ENCODE measurements at places on chromosomes 16 and 17.

GRCh38 chr16:19130852-19131824 is 17.4 kb downstream of the ITPRIPL2 start:
- DNase-seq, result no peak

DNA sequence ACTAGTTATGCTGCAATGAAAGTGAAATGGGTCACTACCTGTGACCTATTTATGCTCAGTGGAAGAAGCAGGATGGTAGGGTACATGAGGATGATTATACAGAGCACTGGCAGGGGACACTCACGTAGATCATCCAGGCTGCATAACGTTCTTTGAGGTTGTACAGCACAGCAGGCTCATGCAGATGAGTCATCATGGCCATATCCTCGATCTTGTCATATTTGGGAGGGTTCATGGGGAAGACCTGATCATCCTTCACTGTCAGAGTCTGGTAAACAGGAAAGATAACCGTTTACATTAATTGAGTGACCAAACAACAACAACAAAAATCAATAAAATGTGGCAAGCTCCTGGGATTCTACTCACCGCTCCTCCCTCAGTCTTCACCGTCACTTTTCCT is 2.1 kb downstream of the MYH2 start:
- no peak for DNase-seq

DNA sequence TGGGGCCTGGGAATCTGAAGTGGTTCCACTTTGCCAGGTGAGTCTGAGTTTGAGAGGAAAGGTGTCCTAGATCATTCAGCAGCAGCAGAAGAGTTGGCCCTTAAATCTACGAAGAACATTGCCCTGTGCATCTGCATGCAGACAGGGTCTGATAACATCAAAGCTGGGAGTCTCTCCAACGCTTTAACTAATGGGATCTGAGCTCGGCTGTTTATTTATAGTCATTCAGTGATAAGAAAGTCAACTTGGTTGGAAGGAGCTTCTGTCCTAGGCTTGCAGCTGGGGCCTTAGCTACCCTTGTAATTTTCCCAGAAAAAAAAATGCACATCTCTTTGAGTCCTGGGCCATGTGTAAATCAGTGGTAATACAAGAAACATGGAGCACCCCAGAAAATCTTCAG is 418.0 kb upstream of the HSBP1 start:
- DNase-seq, result no peak

GRCh38 chr16:64539811-64540371 is 582.0 kb downstream of the CDH11 start:
- no peak for DNase-seq

GRCh38 chr16:17921357-17921978 is 415.1 kb downstream of the NPIPA8 start:
- DNase-seq, result peak; percentile 20

- DNase-seq, result no peak
Observed at GRCh38 chr16:51148678-51149228, 2.3 kb downstream of the SALL1 start.

- DNase-seq, result peak; percentile 46
Observed at GRCh38 chr17:2138318-2138717, 83.4 kb downstream of the HIC1 start.

- DNase-seq, result no peak
Observed at GRCh38 chr17:57867126-57867525, 17.3 kb upstream of the MRPS23 start.

DNA sequence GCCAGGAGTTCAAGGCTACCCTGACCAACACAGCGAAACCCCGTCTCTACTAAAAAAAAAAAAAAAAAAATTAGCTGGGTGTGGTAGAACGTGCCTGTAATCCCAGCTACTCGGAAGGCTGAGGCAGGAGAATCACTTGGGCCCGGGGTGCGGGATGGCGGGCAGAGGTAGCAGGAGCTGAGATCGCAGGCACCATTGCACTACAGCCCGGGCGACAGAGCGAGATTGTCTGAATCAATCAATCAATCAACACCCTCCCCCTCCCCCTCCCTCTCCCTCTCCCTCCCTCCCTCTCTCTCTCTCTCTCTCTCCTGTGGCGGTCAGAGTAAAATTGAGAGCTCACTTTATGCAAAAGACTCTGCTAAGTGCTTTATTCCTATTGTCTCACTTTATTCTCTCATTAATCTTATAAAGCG is 1.2 kb downstream of the HSDL1 start:
- DNase-seq, result no peak
